ENCODE measurements at places on chromosomes 7 and 10.

DNA sequence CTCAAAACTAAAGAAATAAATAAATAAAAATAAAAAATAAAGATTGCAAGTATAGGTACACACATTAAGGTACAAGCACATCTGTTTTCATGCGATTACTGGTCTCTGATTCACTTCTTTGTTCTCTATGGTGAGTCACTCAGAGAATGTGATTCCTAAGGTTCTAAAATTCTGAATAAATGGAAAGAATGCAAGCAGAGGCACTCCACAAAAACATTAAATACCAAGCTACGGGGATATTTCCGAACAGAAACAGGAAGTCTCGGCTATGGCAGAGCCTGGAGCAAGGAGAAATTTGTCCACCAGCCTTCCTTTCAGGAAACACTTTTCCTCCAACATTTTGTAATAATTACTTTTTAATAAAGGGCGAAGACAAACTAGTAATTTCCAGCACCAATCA, 1.4 kb downstream of the VOPP1 start:
- no peak for DNase-seq

DNA sequence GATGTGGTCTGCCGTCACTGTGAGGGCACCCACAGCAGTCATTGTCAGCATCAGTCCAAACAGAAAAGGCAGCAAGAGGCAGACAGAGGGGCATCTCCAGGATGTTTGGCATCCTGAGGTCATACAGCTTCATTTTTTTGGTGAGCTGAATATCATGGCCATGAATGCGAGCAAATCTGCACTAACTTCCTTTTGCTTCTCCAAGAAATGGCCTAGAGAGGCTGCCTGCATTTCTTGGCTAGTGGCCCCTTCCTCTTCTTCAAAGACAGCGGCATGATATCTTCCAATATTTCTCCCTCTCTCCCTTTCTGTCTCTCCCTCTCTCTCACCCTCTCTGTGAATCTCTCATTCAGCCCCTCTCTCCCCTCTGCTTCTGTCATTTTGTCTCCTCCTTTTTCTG, 24.8 kb downstream of the FKBP6 start:
- DNase-seq: no peak

DNA sequence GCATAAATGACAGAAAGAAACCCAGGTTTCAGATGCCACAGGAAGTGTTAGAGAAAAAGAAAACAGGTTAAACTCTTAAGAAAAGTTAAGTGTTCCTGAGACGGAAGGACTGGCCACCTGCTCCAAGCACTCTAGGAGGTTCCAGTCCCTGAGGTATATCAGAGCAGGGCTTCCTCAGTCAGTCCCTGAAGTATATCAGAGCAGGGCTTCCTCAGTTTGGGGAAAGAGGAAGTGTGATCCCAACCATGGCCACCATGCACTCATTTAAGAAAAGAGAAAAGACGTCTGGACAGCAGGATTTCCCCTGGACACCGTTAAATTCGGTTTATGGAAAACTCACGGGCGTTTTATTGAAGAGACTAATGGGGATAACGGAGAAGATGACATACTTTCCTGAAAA, 133.4 kb upstream of the PFKP start:
- DNase-seq: no peak

- no peak for DNase-seq
Observed at GRCh38 chr10:122197611-122198222, 73.4 kb upstream of the BTBD16 start.

GRCh38 chr10:78515038-78515872, 481.6 kb downstream of the RPS24 start:
- no peak for DNase-seq

DNA sequence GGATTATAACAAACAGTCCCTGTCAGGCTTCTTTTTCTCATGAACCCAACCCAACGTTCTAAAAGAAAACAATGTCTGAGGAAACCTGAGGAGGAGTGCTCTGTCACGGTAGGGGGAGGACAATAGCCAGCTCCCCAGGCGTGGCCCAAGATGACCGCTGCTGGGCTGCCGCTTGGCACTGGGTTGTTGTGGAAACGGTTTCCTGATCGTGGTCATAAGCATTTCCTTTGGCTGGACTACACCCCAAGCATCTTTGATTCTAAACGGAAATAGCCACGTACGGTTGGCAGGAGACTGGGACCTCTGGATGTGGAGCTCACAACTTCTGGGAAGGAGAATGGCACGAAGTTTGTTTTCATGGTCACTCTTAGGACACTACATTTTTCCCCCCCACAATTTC, 30.4 kb upstream of the DMBT1 start:
- DNase-seq: no peak

DNA sequence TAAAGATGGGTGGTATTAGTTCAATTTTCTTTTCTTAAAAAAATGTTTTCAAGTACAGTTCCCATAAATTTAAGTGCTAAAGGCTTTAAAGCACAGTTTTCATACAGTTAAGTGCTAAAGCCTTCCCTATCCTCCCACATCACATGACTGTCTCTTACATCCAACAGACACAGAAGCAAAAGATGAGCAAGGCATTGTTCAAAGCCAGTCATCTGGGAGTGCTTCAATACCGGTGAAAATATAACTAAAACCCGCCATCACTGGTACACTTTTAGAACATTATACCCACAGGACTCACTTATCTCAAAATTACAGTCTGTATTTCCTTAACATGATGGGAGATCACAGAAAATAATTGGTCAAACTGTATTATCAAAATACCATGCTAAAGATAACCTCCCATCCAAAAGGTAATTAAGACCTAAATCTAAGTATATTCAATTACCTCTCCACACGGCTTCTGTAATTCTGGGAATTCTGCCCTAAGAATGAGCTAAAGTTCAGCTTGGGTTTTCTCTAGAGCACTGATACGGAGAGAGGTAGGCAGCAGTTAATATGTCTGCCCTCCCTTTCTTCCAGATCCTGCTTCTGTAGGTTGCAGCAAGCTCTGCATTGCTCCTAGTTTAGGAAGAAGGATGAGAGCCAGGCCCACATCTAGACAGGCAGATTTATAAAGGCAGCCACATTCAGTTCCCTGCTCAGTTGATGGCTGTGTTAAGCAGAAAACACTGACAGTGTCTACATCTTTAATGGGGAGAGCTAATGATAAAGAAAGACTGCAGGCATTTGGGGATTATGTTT, 474.8 kb upstream of the PFKP start:
- DNase-seq: no peak

DNA sequence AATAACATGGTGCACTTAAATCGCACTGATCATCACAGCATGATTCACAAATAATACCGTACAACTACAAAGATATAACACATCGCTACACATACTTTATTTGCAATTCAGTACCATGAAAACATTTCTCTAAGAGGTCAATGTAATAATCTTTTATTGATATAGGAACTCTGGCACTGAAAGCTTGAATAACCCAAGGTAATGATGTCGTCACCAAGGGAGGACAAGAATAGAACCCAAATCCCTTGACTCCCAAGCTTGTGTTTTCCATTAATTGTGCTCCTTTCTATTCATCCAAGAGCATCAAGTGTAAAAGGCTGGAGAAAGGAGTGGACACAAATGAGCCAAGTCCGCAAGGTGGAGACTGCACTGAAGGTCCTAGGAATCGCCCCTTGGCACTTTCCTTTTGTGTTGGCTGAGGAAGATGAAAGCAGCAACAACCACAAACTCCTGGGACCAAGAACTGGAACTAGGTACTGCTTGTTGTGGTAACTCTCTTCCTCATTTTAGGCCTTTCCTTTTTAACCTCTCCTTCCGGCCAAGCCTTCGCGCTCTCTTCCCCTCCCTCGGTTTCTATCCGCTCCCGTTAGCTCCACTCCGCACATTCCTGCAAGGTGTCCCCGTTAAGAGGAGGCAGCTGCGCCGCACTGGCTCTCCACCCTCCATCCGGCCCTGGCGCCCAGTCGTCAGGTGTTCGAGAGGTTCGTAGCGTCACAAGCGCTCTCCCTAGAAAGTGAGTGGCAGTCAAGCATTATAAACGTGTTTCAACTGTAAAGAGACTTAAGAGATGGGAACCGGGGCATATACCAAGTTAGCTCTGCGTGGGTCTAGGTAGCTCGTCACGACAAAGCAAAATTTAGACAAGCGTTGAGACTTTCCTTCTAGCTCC, 1.0 kb upstream of the CBLL1 start:
- no peak for DNase-seq

DNA sequence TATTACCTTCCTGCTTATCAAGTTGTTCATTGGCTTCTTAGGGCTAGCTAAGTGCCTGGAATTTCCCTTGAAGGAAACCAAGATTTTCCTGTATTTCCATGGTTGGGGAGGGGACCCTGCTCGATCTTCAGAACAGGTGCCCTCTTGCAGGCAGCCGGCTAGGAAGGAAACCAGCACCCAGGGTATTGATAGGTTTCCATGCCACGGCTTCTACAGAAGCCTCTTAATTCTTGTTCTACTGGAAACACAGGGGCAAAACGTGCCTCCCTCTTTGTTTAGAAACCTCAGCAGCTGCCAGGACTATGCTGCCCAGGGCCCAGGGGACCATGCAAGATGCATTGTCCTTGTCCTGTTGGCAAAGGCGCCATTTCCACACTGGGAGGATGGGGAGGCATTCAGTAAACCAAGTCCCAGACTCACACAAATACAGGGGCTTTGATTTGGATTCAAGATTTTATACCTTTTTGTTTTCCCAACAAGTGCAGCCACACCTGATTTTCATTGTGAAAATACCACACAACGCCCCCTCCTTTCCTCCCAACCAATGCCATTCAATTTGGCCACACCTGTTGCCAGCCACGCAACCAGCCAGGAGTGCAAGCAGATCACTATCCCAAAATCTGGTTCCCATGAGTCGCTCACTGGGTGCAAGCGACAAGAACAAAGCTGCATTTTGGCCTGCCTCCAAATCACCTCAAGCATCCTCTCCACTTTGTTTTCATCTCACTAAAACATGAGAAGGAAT, 29.6 kb downstream of the C10orf71 start:
- no peak for DNase-seq

DNA sequence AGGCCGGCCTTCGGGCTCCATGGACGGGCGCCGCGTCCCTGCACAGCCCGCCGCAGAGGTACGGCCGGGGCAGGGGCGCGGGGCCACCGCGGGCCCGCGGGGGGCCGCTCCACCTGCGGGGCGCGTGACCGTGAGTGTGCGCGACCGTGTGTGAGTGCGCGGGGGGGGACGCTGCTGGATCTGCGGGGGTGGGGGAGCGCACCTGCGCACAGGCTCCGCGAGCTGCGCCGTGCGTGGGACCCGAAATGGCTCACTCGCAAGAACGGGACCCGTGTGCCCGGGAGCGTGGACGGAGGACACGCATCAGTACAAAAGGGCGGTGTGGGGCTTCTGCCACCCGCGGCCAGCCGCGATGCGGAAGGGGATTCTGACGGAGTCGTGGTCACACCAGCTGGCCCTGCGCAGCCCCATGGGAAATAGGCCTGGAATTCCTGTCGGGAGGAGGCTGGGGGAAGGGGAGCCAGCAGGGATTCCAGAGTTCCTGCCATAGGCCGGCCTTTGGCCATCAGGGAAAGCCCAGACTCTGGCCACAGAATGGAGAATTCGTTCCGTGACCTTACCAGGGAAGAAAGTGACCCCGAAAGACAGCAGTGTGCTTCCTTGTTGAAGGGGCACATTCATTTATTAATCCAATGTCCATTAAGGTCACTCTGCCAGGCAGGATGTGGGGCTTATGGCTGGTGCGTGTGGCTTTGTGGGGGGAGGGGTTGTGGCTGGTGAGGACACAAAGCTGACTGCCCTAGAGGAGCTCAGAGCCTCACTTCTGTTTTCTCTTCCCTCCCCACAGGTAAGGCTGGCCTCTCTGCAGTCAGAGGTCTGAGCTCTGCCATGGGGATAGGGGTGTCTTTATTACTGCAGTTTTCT, 494 bp downstream of the REPIN1 start:
- no peak for DNase-seq

- DNase-seq: no peak
Observed at GRCh38 chr7:24732646-24733413, 24.4 kb downstream of the GSDME start.

DNA sequence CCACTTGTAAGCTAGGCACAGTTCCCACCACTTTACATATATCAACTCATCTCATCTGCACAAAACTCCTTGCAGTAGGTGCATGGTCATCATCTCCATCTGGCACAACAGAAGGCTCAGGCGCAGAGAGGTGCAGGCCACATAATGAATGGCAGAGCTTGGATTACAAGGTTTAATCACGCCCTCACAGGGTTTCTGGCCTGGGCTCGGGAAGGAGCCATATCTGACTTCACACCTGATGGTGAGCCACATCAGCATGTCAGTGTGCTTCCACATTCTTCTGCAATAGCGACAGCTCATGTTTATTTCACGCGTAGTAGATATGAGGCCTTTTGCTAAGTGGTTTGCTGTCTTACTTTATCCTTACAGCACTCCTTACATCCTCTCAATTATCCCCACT, 650.2 kb downstream of the INHBA start:
- no peak for DNase-seq

- DNase-seq: no peak
Observed at GRCh38 chr10:130036296-130037065, 72.4 kb upstream of the EBF3 start.

- DNase-seq: no peak
Observed at GRCh38 chr7:16594061-16594460, 51.5 kb downstream of the ANKMY2 start.

DNA sequence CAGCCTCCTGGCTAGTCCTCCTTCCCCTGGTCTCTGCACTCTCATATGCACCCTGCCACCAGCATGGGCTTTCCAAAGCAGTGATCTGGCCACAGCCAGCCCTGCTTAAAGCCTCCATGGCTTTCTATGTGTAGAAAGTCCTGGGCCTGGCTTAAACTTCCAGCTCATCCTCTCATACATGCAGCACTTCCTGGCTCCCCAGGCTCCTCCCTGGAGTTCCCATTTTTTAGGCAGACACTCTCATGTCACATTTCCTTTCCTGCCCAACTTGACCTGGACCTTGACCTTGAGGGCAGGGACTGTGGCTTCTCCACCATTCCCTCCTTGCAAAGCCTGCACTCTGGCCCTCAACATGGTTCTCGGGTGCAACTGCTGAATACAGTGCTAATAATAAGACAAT, 79.5 kb downstream of the CHST15 start:
- DNase-seq: no peak

- DNase-seq: no peak
Observed at GRCh38 chr10:70982443-70982842, 94.1 kb upstream of the PCBD1 start.

GRCh38 chr7:132947011-132947410, 134.9 kb downstream of the CHCHD3 start:
- DNase-seq: no peak

DNA sequence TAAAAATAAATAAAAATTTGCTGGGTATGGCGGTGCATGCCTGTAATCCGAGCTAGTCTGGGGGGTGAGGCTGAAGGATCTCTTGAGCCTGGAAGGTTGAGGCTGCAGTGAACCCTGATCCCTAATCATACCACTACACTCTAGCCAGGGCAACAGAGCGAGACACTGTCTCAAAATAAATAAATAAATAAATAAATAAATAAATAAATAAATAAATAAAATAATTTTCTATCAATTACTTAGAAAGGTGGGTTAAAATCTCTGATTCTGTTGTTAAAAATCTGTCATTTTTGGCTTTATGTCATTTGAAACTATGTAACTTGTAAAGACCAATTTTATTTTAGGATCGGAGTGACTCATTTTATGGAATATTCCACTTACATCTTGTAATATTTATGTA, 958.6 kb downstream of the NXPH1 start:
- no peak for DNase-seq

Measured in SW 1271 (cell line).